ENCODE measurements at places on chromosomes 16 and 17.
A peak's percentile ranks its signal among the peaks of the same experiment; 100 is the strongest.

DNA sequence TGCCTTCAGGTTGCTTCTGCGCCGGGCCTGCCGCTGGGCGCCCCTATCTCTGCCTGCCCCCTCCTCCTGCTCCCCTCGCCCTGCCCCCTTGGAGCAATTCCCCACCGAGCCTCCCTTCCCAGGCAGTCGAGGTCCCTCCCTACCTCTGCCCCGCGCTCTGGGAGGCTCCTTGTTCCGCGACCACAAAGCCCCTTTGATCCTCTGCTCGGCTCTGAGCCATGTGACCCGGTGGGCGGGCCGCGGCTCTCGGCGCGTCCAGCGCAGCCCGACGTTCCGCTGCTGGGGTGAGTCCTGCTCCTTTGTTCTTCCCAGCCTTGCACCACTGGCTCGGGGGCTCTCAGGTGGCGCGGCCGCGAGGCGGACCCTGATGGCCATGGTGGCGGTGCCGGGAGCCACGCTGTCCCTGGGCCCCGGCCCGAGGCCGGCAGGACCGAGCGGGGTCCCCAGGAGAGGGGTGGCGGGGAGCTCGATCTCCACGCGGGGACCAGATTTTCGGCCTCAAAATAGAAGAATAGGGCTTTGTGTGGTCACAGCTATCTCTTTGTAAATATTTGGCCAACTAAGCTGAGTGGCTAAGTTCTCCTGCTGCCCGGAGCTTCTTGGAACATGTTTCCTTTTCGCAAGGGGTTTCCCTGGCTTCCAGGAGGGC, 310.6 kb downstream of the SEC14L1 start:
- DNase-seq = peak; percentile 63

GRCh38 chr16:85461814-85462713, 151.1 kb upstream of the GSE1 start:
- no peak for DNase-seq

DNA sequence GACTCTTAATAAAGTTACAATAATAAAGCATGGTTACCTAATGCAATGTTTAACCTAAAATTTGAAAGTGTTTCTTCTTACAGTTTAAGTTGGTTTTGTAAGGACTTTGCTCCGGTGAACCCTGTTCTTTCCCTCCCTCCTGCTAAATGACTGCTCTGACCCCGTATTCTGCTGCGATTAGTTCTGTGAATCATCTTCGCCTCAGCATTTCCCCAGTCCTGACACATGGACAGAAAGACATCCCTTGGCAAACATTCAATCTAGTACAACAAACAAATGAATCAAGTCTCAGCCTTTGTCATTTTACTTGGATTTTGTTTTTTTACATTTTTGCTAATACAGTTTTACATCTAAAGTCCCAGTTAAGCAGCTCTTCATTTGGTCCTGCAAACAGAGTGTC, 15.4 kb downstream of the KCNJ2 start:
- no peak for DNase-seq

DNA sequence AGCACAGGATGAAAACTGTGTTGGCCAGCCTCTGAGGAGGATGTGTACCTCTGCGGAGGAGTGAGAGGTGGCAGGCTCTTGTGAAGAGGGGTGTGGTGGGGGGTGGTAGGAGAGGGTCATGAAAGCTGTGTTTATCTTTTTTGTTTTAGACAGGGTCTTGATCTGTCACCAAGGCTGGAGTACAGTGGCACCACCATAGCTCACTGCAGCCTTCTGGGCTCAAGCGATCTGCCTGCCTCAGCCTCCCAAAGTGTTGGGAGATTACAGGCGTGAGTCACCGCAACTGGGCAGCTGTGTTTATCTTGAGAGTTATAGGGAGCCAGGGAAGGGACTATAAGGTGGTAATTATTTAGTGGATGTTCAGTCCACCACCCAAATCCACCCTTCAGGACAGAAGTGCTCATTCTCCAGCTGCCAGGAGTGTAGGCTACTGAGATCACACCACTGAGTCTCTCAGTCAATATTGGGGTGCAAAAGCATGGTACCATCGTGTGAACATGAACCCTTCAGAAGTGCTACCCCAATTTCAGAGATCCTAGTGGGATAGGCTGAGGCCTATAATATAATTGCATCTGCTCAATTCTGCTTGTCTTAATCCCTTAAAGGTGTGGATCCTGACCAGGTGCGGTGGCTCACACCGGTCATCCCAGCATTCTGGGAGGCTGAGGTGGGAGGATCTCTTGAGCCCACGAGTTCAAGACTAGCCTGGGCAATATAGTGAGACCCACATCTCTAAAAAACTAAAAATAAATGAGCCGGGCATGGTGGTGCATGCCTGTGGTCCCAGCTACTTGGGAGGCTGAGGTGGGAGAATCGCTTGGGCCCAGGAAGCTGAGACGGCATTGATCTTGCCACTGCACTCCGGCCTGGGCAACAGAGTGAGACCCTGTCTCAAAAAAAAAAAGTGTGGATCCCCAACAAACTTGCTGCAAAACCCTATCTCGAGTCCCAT, 788 bp upstream of the EXOC3L1 start:
- no peak for DNase-seq

Data from T-helper 1 cell (primary cell).